Suprapubic skin (tissue), 4 donors: ENCODE measurements at places on chromosomes 11 and 22. TPM values are rescaled to one million over a fixed set of nuclear protein-coding genes. Genes with fewer than 3 reads are reported as not detected.

- H3K27ac ChIP-seq = no peak overlapping the region
- H3K4me1 ChIP-seq = no peaks in the 10 kb centered on the region
- no peak overlapping the region for H3K4me3 ChIP-seq
- H3K36me3 ChIP-seq = no peaks in the 10 kb centered on the region
- no peak for DNase-seq
- no peaks in the 10 kb centered on the region for H3K27me3 ChIP-seq
These were observed 144.0 kb downstream of the MPPED1 start for GRCh38 chr22:43555561-43556515.

DNA sequence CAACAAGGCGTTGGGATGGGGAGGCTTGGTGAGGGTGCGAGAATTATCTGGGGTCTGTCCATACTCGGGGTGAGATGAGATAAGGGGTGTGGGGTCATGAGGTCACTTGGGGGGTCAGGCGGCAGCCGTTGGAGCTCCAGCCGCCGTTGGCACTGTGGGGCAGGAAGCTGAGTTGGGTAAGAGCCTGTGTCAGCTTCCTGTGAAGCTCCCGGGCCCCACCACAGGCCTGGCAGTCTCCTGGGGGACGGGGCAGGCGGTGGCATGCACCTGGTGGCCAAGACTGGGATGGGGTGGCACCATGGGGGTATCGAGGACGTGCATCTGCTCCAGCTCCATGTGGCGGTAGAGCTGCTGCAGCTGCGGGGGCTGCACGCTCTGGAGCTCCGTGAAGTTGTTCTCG, 7.1 kb upstream of the MYBPC3 start:
- H3K4me3 ChIP-seq = no peak overlapping the region
- peaks cover 14% of the 10 kb centered on the region for H3K4me1 ChIP-seq
- H3K27me3 ChIP-seq = no peaks in the 10 kb centered on the region
- no peak for DNase-seq
- H3K27ac ChIP-seq = no peak overlapping the region

GRCh38 chr11:134733646-134734045, 321.6 kb upstream of the B3GAT1 start:
- H3K4me3 ChIP-seq = no peak overlapping the region
- no peaks in the 10 kb centered on the region for H3K36me3 ChIP-seq
- H3K4me1 ChIP-seq = peaks cover 11% of the 10 kb centered on the region
- no peak for DNase-seq
- H3K27ac ChIP-seq = no peak overlapping the region

- no peaks in the 10 kb centered on the region for H3K27me3 ChIP-seq
- H3K36me3 ChIP-seq = no peaks in the 10 kb centered on the region
- H3K4me1 ChIP-seq = no peaks in the 10 kb centered on the region
- no peak for DNase-seq
- no peak overlapping the region for H3K27ac ChIP-seq
These were observed 16.6 kb downstream of the CAVIN3 start for GRCh38 chr11:6303661-6304060.

- DNase-seq = no peak
- no peaks in the 10 kb centered on the region for H3K36me3 ChIP-seq
- no peak overlapping the region for H3K4me3 ChIP-seq
- H3K4me1 ChIP-seq = no peaks in the 10 kb centered on the region
- H3K27me3 ChIP-seq = no peaks in the 10 kb centered on the region
These were observed 1163.0 kb downstream of the FAM181B start for GRCh38 chr11:81570669-81571068.

DNA sequence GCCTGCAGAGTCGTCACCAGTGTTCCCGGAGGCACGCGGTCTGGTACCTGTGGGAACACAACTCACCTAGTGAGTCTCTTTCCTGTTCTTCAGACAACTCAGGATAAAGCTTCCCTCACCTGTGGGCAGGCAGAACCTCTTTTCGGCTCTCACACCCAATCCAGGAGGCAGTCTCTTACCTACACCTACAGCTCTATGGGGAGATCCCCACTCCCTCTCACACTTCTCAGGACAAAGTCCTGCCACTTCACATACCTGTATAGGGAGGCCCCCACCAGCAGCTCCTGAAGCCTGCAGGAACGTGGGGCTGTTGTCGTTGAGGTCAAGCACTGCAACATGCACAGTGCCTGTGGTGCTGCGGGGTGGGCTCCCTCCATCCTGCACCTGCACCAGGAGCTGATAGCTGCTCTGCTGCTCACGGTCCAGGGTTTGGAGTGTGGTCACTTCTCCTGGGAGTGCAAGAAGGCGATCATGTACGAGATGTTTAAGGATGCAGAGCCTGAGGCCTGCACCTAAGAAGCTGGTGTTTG, 12.2 kb upstream of the TPP1 start:
- peaks cover 22% of the 10 kb centered on the region for H3K4me1 ChIP-seq
- H3K27ac ChIP-seq = no peak overlapping the region
- H3K27me3 ChIP-seq = peaks cover 3% of the 10 kb centered on the region
- no peak overlapping the region for H3K4me3 ChIP-seq
- DNase-seq = no peak

DNA sequence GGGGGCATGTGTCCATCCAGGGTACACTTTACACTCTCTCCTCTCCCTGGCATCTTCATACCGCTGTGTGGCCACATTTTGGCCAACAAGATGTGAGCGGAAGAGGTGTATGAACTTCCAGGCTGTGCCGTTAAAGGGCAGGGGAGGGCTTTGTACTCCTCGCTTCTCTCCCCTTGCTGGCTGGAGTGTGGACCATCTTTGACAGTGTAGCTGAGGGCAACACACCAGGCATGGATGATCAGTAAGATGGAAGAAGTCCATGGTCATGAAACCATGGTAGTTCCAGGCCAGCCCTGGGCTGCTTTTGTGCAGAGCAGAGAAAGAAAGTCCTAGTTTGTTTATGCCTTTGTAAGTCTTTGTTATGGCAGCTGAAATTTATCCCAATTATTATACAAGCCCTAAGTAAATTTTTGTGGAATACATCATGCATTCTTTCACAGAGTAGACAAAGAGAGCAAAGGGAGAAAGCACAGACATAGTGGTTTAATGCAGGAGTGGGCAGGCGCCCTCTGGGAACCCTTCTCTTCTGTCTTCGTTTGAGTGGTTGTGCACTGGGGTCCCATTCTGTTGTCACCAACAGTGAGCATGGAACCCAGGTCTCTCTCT, 70.4 kb downstream of the FBXO7 start:
- H3K27me3 ChIP-seq = no peaks in the 10 kb centered on the region
- no peaks in the 10 kb centered on the region for H3K36me3 ChIP-seq
- H3K4me3 ChIP-seq = no peak overlapping the region
- H3K27ac ChIP-seq = no peak overlapping the region
- peaks cover 9% of the 10 kb centered on the region for H3K4me1 ChIP-seq

GRCh38 chr11:133506023-133506422, 26.3 kb downstream of the OPCML start:
- no peak overlapping the region for H3K4me3 ChIP-seq
- no peak for DNase-seq
- H3K4me1 ChIP-seq = peaks cover 6% of the 10 kb centered on the region

GRCh38 chr22:36239150-36239400, 252 bp downstream of the APOL2 start:
- DNase-seq = no peak
- no peaks in the 10 kb centered on the region for H3K27me3 ChIP-seq
- peak overlapping the region; percentile 84 for H3K27ac ChIP-seq
- no peaks in the 10 kb centered on the region for H3K36me3 ChIP-seq
- peak overlapping the region; percentile 60 for H3K4me3 ChIP-seq

DNA sequence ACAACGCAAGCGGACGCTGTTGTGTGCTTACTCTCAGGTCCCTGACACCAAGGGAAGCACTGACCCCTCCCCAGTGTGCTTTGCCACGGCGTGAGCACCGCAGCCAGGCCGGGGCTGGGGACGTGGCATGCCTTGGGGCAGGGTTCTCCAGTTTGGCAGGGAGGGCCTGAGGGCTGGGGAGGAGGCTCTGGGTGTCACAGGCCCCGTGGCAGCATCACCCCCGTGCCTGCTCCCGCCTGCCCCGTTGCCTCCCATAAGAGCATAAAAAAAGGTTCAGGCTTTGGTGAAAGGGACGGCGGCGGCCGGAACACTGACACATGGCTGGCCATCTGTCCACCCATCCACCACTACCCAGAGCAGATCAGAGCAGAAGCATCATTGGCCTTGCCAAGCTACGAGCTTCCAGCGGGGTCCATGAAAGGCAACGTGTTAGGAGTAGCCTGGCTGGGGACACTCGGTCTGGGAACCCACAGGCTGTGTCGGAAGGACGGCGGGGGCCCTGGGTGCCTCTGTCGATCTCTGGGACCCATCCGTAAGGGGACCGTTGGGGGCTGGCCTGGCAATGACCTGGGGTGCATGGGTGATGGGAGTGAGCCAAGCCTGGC, 183.0 kb downstream of the IGLL1 start:
- no peak overlapping the region for H3K27ac ChIP-seq
- no peak for DNase-seq
- H3K4me3 ChIP-seq = no peak overlapping the region
- peaks cover 5% of the 10 kb centered on the region for H3K27me3 ChIP-seq
- peaks cover 2% of the 10 kb centered on the region for H3K4me1 ChIP-seq

- H3K4me1 ChIP-seq = peaks cover 14% of the 10 kb centered on the region
- peaks cover 79% of the 10 kb centered on the region for H3K27me3 ChIP-seq
- DNase-seq = no peak
- no peaks in the 10 kb centered on the region for H3K36me3 ChIP-seq
- H3K27ac ChIP-seq = no peak overlapping the region
- H3K4me3 ChIP-seq = no peak overlapping the region
These were observed 2.8 kb upstream of the CABP7 start for GRCh38 chr22:29716814-29717545.

GRCh38 chr22:26615149-26615548, 2.7 kb downstream of the CRYBB1 start:
- no peaks in the 10 kb centered on the region for H3K36me3 ChIP-seq
- no peak overlapping the region for H3K27ac ChIP-seq
- H3K4me3 ChIP-seq = no peak overlapping the region
- DNase-seq = no peak
- peaks cover 13% of the 10 kb centered on the region for H3K4me1 ChIP-seq
- peaks cover 5% of the 10 kb centered on the region for H3K27me3 ChIP-seq

GRCh38 chr11:91263496-91264365, 960.9 kb upstream of the FAT3 start:
- H3K36me3 ChIP-seq = no peaks in the 10 kb centered on the region
- no peak overlapping the region for H3K27ac ChIP-seq
- H3K4me3 ChIP-seq = no peak overlapping the region
- no peaks in the 10 kb centered on the region for H3K4me1 ChIP-seq
- DNase-seq = no peak

GRCh38 chr22:37525073-37525745, 6.0 kb upstream of the CARD10 start:
- no peak overlapping the region for H3K27ac ChIP-seq
- no peak for DNase-seq
- peaks cover 3% of the 10 kb centered on the region for H3K27me3 ChIP-seq
- peaks cover 22% of the 10 kb centered on the region for H3K4me1 ChIP-seq

DNA sequence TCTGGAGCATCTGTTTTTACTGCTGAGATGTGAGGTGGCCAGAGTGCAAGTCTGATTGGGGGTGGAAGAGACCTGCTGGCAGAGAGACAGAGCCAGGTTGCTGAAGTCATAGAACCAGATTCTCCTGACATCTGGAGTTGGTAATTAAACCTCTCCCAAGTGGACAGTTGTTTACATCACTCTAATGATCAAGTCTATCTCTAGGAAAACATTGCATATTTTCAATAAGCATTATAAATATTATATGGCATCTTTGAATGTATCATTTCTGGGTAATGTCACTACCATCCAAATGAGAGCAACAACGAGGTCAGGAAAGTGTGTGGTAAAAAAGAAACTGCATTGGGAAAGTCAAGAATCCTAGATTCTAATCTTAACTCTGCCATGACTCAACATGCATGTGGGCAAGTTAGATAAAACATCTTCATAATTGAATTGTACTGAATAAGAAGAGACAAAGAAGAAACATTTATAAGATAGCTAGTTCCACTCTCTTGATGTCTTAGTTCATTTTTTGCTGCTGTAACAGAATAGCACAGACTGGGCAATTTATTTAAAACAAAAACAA, 351.2 kb upstream of the API5 start:
- no peak overlapping the region for H3K4me3 ChIP-seq
- DNase-seq = no peak
- H3K27ac ChIP-seq = no peak overlapping the region

DNA sequence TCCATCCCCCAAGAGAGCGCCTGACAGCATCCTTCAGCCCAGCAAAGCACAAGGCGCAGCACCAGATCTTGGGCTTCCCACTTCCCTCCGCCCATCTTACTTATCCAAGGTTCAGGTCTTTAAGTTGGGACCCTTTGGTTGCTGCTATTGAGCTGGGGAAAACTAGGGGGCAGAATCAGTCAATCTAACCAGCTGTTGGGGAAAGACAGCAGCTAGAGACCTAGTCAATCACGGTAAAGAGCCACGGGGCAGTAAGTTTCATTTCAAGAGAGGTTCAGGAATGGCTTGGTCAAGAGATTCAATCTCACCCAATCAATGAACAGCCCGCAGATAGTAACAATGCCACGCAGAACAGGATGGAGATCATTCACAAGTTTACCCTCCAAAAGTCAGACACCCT, 1.7 kb downstream of the ABTB2 start:
- DNase-seq = no peak
- peaks cover 35% of the 10 kb centered on the region for H3K4me1 ChIP-seq
- H3K27me3 ChIP-seq = peaks cover 12% of the 10 kb centered on the region
- peak overlapping the region; percentile 66 for H3K4me3 ChIP-seq
- H3K36me3 ChIP-seq = no peaks in the 10 kb centered on the region

GRCh38 chr11:3808861-3809623, 682 bp downstream of the PGAP2 start:
- no peaks in the 10 kb centered on the region for H3K36me3 ChIP-seq
- H3K27ac ChIP-seq = peak overlapping the region; percentile 75

GRCh38 chr11:121106812-121107211, 5.8 kb downstream of the TECTA start:
- no peaks in the 10 kb centered on the region for H3K27me3 ChIP-seq
- DNase-seq = no peak
- H3K4me1 ChIP-seq = peaks cover 16% of the 10 kb centered on the region

- no peak overlapping the region for H3K27ac ChIP-seq
- H3K4me1 ChIP-seq = peaks cover 8% of the 10 kb centered on the region
- no peaks in the 10 kb centered on the region for H3K36me3 ChIP-seq
- DNase-seq = no peak
- H3K27me3 ChIP-seq = no peaks in the 10 kb centered on the region
These were observed 148.8 kb downstream of the DBX1 start for GRCh38 chr11:20011307-20011951.

- H3K4me1 ChIP-seq = no peaks in the 10 kb centered on the region
- H3K27me3 ChIP-seq = no peaks in the 10 kb centered on the region
- no peak for DNase-seq
- no peaks in the 10 kb centered on the region for H3K36me3 ChIP-seq
- H3K4me3 ChIP-seq = no peak overlapping the region
- H3K27ac ChIP-seq = no peak overlapping the region
These were observed 370.4 kb upstream of the ANO3 start for GRCh38 chr11:25961539-25961938.

OR2AG1 gene
- not detected for total RNA-seq

UBE2L6 gene
- total RNA-seq = 14.2 TPM

OR51I1 gene
- total RNA-seq = not detected

ARHGAP20 gene
- 1.2 TPM for total RNA-seq

EMID1 gene
- total RNA-seq = 7.4 TPM

MYEOV gene
- total RNA-seq = 9.9 TPM

LUZP2 gene
- 0.11 TPM for total RNA-seq

CTNND1 gene
- 216 TPM for total RNA-seq

CABP4 gene
- 2.5 TPM for total RNA-seq

OR5D16 gene
- total RNA-seq = not detected

PKDREJ gene
- total RNA-seq = not detected

MRGPRE gene
- not detected for total RNA-seq

P2RY2 gene
- 15.9 TPM for total RNA-seq

UNC93B1 gene
- total RNA-seq = 22.7 TPM
